Placental pericyte (primary cell): ENCODE measurements at places on chromosomes 2 and 18. TPM values are rescaled to one million over a fixed set of nuclear protein-coding genes. Genes with fewer than 3 reads are reported as not detected.

The NEU4 gene
- total RNA-seq = 0.57 TPM in 1 of 2 replicates, not detected in the other

The RGPD3 gene
- 0.22 and 0.29 TPM in 2 replicates for total RNA-seq

The SULT1C3 gene
- total RNA-seq = not detected in 2 replicates

The ARHGAP15 gene
- total RNA-seq = not detected in 2 replicates

The DPYSL5 gene
- total RNA-seq = not detected in 2 replicates

The MIB1 gene
- total RNA-seq = 56.9 and 58.7 TPM in 2 replicates

The FAM237A gene
- not detected in 2 replicates for total RNA-seq

The CYRIA gene
- total RNA-seq = 0.22 and 0.43 TPM in 2 replicates

The INSIG2 gene
- total RNA-seq = 7.2 and 8.3 TPM in 2 replicates

The ZNG1B gene
- total RNA-seq = 21.3 and 24.7 TPM in 2 replicates

The IL1R2 gene
- total RNA-seq = not detected in 2 replicates

The CFC1B gene
- total RNA-seq = not detected in 2 replicates

The GKN1 gene
- 0.22 TPM in 1 of 2 replicates, not detected in the other for total RNA-seq

The RAB27B gene
- 20.5 and 24.5 TPM in 2 replicates for total RNA-seq

The SLC39A10 gene
- 18.2 and 40.8 TPM in 2 replicates for total RNA-seq

The GLI2 gene
- 14.0 and 23.3 TPM in 2 replicates for total RNA-seq

The TM4SF20 gene
- not detected in 2 replicates for total RNA-seq

The NEU2 gene
- total RNA-seq = not detected in 2 replicates

The LNPK gene
- 8.1 and 50.4 TPM in 2 replicates for total RNA-seq

The UNC80 gene
- total RNA-seq = not detected in 2 replicates

The CAPN13 gene
- not detected in 2 replicates for total RNA-seq

The MPHOSPH10 gene
- 17.5 and 21.0 TPM in 2 replicates for total RNA-seq

The KCNF1 gene
- not detected in 2 replicates for total RNA-seq

The COL6A3 gene
- 482 and 2,127 TPM in 2 replicates for total RNA-seq

The PSMA8 gene
- not detected in 2 replicates for total RNA-seq

The GYPC gene
- total RNA-seq = 80.3 and 213 TPM in 2 replicates

The TMEM169 gene
- total RNA-seq = 0.14 TPM in 1 of 2 replicates, not detected in the other

The ESCO1 gene
- total RNA-seq = 12.9 and 14.2 TPM in 2 replicates

The ABCG5 gene
- total RNA-seq = not detected in 2 replicates

The DAW1 gene
- total RNA-seq = 1.5 and 2.7 TPM in 2 replicates

The CLHC1 gene
- total RNA-seq = 7.2 and 9.2 TPM in 2 replicates

The ZSWIM2 gene
- total RNA-seq = not detected in 2 replicates

The HOXD13 gene
- total RNA-seq = not detected in 2 replicates

The FSHR gene
- not detected in 2 replicates for total RNA-seq

The CAVIN2 gene
- 5.3 and 18.6 TPM in 2 replicates for total RNA-seq

The TEKT4 gene
- not detected in 2 replicates for total RNA-seq

The RNF125 gene
- total RNA-seq = 0.14 TPM in 1 of 2 replicates, not detected in the other

The GPC1 gene
- total RNA-seq = 51.9 and 78.5 TPM in 2 replicates

The ICOS gene
- not detected in 2 replicates for total RNA-seq

The KLHL30 gene
- 0.43 and 1.1 TPM in 2 replicates for total RNA-seq

The KATNAL2 gene
- 0.88 and 1.6 TPM in 2 replicates for total RNA-seq

The SULT1C2 gene
- total RNA-seq = not detected in 2 replicates

The TPO gene
- total RNA-seq = not detected in 2 replicates

The CROCC2 gene
- total RNA-seq = not detected in 2 replicates
